Stimulated activated CD4-positive, alpha-beta T cell treated with anti-CD3 and anti-CD28 coated beads, Interleukin-4, amount 100 ng/mL, for 24 hours (primary cell): ENCODE measurements at places on chromosomes 13 and 19.

GRCh38 chr19:16861011-16861410 lies 27.8 kb upstream of the F2RL3 start:
- no peak for DNase-seq

DNA sequence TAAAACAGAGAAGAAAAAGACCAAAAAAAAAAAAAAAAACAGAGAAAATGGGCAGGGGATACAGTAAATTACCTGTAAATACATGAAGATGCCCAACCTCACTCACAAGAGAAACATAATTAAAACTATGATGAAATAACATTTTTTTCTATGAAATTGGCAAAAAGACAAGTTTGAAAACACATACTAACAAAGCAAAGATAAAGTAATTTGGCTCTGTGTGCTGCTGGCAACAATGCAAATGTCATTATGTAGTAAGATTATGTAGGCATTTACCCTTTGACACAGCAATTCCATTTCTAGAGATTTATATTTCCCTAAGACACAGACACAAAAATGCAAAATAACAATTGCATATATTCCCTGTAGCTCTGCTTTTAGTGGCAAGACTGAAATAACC lies 20.2 kb downstream of the ZC3H13 start:
- DNase-seq = no peak

DNA sequence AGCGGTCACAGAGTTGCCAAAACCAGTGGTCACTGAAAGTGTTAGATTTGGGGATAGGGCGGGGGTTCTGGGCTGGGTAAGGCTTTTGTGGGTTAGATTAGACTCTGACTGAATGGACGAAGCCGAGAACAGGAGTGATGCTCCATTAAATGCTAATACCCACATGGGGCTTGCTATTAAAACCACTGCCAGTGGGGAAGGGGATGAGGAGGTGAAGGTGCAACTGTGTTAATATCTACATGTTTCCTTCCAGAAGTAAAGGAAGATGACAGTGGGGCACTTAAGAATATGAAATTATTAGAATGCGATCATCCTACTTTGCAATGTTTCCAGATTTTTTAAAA lies 573 bp upstream of the ZNF614 start:
- DNase-seq = no peak

- DNase-seq = no peak
Measured at GRCh38 chr13:76596216-76596615, 290.0 kb downstream of the KCTD12 start.

DNA sequence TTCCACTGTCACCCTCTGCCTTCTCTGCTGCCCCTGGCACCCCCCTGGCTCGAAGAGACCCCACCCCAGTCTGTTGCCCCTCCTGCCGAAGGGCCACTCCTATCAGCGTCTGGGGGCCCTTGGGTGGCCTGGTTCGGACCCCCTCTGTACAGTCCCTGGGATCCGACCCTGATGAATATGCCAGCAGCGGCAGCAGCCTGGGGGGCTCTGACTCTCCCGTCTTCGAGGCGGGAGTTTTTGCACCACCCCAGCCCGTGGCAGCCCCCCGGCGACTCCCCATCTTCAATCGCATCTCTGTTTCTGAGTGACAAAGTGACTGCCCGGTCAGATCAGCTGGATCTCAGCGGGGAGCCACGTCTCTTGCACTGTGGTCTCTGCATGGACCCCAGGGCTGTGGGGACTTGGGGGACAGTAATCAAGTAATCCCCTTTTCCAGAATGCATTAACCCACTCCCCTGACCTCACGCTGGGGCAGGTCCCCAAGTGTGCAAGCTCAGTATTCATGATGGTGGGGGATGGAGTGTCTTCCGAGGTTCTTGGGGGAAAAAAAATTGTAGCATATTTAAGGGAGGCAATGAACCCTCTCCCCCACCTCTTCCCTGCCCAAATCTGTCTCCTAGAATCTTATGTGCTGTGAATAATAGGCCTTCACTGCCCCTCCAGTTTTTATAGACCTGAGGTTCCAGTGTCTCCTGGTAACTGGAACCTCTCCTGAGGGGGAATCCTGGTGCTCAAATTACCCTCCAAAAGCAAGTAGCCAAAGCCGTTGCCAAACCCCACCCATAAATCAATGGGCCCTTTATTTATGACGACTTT lies 2.0 kb downstream of the ZFP36 start:
- DNase-seq = no peak

GRCh38 chr13:99119656-99120055 lies 81.0 kb upstream of the UBAC2 start:
- DNase-seq = peak; percentile 68

GRCh38 chr13:47932950-47933923 lies 67.8 kb downstream of the SUCLA2 start:
- DNase-seq = no peak

DNA sequence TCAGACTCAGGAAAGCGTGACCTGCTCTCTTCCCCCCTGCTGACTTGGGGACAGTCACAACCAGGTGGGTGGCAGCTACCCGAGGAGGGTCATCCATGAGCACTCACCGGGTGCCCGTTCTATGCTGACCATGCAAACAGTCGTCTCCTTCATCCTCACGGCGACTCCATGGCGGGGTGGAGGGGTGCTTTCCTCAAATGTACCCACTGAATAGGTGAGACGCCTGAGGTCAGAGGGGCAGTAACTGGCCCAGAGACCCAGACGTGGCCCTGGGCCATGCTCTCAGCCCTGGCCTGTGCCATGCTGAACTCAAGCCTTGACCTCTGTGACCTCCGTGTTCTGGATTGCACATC lies 59.2 kb upstream of the TPM4 start:
- DNase-seq = no peak

- DNase-seq = no peak
Measured at GRCh38 chr19:58492265-58492664, 16.1 kb downstream of the ZNF446 start.

- peak; percentile 86 for DNase-seq
Measured at GRCh38 chr19:2096034-2096479, at the start of gene MOB3A. Gene MOB3A, minus strand, starts transcription at chr19:2096326. Its CDS starts 17,766 bp downstream, at chr19:2078560.

GRCh38 chr19:31511098-31511497 lies 161.9 kb upstream of the TSHZ3 start:
- no peak for DNase-seq

DNA sequence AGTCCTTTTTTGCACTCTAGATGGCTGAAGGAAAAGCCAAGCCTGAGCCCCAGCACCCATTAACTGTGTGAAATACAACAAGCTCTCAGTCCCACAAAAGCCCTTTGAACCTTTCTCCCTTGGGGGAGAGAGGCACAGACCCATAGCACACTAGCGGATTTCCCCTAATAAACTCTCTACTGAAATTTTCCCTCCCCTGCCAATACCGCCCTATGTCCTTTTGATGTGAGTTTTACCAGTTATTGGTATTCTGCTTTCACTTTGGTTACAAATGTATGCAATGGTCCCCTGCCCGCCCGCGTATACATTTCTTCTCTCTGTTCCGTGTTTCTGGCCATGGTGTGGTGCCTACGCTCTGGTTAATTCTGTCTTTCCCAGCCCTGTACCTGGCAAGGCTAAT lies 54.0 kb upstream of the MYO16 start:
- DNase-seq = no peak

DNA sequence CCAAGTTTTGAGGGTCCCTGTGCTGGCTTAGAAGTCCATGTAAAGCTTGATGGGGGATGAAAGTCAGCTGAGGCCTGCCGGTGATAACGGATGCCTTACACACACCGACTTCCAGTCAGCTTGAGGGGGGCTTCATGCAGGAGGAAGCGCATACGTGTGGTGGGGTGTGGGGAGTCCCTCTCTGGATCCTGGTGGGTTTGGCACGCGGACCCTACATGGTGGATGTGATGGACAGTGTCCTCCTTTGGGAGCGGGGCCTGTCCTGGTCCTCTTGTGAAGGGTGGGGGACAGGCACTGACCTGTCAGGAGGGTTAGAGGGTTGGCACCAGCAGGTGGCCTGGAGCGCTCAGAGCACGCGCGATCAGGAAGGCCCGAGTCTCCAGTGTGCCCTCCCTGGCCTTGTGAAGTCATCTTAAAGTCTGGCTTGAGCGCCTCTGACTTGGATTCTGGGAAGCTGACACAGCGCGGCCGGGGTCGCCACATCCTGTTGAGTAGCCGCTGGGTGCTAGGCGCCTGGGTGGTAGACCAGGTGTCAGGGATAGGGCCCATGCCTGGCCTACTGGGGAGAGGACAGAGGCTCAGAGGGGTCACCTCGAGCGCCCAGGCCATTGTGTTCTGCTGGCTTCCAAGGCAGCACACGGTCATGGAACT lies 2.9 kb downstream of the DAZAP1 start:
- DNase-seq = no peak

DNA sequence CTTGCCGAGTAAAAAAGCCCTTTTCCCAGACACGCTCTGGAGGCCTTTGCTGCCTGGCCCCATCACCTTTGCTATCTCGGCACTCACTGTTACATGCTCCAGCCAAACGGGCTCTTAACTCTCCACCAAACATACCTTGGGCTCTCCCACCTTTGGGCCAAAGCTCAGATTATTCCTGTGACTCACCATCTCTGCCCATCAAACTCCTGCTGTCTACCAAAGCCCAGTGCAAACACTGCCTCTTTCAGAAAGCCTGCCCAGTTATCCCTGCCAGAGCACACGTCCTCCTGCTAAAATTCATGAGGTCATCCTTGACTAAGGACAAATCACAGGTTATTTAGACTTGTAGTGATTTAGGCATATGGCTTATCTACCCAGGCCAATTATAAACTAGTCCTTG lies 48.1 kb upstream of the SERPINE3 start:
- no peak for DNase-seq

- DNase-seq = no peak
Measured at GRCh38 chr19:8265872-8266271, 42.3 kb downstream of the CD320 start.

DNA sequence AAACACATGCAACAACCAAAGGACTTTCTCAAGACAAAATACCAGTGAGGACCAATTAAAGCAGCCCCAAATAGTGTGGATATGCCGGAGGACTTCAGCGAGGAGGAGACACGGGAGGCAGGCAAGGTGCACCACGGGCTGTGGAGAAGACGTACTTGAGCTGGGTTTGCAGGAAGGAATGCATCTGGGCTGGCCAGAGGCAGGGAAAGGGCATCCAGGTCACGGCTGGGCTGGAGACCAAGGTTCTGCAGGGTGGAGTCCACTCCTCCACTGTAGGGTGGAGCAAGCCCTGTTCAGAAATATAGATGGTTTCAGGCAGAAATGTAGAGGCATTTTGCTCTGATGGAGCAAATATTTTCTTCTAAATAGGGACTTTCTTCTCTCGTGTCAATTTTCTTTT lies 36.6 kb upstream of the MEDAG start:
- DNase-seq = no peak

DNA sequence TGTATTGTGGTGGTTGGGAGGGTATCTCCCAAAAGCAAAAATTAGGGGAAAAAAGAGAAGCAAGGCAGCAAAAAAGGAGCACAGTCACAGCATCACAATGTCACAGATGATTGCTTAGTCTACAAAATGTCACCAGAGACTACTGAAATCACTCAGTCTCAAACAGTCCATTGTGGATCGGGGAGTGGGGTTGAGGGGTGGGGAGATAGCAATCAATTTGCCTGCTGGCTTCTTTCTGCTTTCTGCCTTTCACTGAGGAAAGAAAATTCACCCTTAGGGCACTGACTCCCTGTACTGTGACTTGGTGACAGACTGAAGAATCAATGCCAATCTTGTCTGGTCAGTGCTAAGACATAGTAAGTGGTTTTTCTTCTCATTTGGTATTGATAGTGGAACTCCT lies 2127.1 kb upstream of the PCDH20 start:
- no peak for DNase-seq

GRCh38 chr13:112859817-112860190 lies 109.2 kb upstream of the MCF2L start:
- no peak for DNase-seq

DNA sequence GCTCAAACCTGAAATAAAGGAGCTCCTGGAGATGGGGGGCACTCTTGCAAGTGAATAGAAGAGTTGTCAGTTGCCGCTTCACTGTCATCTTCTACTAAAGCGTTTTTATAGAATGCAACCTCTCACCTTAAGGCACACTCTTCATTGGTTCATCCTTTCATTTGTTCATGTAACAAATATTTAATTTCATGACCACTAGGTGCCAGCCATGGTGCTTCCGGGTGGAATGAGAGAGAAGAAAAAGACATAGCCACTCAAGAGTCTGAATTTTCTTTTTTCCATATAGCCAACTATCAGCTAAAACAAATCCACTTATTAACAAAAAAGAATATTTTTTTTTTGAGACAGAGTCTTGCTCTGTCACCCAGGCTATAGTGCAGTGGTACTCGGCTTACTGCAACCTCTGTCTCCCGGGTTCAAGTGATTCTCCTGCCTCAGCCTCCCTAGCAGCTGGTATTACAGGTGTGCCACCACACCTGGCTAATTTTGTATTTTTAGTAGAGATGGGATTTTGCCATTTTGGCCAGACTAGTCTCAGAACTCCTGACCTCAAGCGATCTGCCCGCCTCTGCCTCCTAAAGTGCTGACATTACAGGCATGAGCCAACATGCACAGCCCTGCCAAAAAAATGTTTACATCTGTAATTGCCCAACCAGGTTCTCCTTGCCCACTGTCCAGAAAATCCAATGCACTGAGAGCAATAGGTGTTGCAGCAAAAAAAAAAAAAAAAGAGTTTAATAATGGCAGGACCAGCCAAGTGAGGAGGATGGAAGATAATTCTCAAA lies 22.1 kb upstream of the SACS start:
- no peak for DNase-seq

DNA sequence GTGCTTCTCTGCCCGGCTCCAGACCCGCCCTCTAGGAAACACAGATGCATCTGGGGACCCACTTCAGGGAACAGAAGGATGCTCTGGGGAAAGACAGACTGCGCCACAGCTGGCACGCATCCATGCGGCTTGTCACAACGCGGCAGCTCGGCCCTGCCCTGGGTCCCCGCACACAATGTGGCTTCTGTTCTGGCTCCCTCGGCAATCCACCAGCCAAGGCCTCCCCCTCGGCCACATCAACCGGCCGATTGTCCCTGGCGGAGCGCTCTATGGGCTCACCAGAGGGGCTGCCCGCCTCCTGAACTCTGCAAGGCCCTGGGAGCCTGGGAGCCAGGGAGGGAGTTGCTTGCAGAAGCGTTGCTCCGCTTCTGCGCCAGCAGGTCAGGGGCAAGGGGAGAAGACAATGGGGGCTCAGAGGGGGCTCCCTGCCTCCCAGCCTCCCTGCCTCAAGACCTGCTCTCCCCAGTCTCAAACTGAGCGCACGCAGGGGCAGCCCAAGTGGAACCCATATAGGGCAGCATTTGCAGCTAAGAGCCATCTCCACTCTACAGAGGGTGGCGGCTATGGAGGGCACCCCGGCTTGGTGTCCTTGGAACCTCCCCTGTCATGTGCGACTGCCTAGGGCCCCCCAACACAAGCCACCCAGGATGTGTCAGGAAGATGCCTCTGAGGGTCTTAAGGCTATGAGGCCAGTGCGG lies 37.9 kb downstream of the MLLT1 start:
- DNase-seq = no peak
